RCC 7860 (cell line): ENCODE measurements at places on chromosomes 6 and 20.
A peak's percentile ranks its signal among the peaks of the same experiment; 100 is the strongest.

GRCh38 chr6:165571721-165572132 lies 91.3 kb downstream of the PDE10A start:
- peak; percentile 60 for DNase-seq

DNA sequence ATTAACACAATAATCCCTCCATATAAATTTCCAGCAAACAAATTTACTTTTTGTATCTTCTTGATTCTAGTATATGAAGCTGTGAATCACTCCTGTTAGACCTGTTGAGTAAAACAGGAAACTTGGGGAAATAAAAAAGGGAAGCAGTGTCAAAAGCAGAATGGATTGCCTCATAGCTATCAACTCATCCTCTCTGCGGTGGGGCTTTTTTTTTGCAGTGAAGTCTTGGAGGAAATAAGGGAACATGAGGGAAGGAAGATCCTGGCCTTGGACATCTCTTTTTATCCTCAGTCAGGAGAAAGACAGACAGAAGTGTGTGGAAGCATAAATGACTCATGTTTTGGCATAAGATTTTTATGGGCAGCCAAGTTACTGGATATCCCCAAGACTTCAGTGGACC lies 332.5 kb downstream of the TFAP2A start:
- DNase-seq = no peak

DNA sequence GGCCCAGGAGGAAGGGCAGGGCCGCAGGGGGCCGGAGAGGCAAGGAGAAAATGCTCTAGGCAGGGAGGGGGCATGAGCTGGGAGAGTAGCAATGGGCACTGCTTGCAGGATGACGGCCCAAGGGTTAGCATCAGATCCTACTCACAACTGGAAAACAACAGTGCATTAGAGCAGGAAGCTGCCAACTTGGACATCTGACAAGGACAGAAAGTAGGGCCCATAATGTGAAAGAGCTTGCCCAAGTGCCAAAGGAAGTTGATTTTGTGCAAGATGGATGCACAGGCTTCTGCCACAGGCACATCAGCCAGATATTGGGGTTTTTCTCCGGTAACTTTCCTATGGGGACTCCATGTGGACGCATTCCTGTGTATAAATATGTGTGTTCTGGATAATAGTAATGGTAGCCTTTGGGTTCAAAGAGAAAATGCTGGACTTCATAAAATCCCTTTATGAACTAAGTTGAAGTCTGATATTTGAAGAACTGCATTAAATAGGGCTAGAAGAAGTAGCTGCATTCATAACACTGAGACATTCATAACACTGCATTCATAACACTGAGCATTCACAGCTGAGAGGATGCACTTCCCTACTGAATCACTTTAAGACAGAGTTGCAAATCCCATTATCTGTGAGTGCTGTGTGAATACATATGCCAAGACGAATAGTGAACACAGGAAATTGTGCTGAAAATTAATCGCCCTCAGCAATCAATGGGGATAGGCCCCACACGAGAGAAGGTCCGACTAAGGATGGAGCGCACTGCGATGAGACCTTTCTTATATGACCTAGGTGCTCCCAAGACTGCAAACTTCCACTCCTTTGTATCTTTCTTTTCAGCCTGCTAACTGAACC lies 235.6 kb upstream of the PRDM1 start:
- DNase-seq = no peak

DNA sequence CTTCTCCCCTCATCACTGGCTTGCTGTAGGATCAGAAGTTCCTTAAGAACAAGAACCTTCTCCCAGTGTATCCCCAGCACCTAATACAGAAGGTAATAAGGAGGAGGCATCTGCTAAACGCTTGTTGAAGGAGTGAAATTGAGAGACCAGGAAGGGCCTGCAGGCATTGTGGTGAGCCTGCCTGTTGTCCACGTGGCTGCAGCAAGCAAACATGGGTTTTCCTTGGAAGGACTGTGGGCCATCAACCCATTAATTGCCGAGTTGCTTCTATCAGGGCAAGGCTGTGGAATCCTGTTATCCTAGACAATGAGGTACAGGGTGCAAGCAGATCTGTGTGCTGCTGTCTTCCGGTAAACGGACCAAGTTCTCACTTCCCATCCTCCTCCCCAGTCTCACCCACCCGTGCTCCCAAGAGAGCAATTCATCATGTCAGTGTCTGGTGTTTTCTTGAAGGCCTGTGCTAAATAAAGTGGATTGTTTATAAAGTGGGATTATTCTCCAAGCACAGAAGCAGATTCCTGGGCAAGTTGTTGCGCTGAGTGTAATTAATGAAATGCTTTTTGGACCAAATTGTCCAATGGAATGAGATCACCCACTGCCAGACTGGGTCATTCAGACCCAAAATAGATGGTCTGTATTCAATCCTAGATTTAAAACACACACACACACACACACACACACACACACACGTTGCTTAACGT lies 164.6 kb upstream of the CDYL start:
- no peak for DNase-seq

GRCh38 chr6:140909156-140909555 lies 1223.6 kb upstream of the GJE1 start:
- DNase-seq = peak; percentile 27

DNA sequence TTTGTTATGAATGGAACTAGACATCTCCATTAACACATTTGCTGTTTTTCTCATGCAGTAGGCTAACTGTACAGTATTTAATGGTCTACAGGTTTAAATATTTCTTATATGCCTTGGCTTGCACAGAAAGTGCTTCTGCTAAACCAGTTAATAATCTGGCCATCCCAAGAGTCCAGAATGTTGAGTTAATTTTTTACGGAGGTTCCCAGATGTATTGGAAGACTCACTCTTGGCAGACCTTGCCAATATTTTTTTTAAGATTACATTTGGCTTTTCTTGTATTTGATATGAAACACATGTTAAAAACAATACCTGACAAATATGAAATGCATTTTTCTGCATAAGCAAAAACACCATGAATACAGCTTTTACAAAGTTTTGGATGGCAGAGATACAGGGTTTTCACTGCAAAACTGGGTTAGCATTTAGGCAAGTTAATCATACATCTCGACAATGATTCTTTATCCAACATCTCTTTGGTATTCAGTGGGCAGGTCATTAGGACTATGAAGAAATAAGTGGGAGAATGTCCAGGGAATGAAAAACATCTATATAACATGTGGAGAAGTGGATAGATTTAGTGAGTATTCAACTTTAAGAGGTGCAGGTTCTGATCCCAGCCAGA lies 94.0 kb downstream of the SGK1 start:
- DNase-seq = peak; percentile 18
